ENCODE measurements at places on chromosomes 4 and X. TPM values are rescaled to one million over a fixed set of nuclear protein-coding genes. Genes with fewer than 3 reads are reported as not detected.

- DNase-seq = no peak
These were observed 11.9 kb upstream of the SLC9A7 start for GRCh38 chrX:46770817-46771163.

GRCh38 chr4:168421671-168422070 lies 58.6 kb downstream of the DDX60L start:
- DNase-seq = no peak

DNA sequence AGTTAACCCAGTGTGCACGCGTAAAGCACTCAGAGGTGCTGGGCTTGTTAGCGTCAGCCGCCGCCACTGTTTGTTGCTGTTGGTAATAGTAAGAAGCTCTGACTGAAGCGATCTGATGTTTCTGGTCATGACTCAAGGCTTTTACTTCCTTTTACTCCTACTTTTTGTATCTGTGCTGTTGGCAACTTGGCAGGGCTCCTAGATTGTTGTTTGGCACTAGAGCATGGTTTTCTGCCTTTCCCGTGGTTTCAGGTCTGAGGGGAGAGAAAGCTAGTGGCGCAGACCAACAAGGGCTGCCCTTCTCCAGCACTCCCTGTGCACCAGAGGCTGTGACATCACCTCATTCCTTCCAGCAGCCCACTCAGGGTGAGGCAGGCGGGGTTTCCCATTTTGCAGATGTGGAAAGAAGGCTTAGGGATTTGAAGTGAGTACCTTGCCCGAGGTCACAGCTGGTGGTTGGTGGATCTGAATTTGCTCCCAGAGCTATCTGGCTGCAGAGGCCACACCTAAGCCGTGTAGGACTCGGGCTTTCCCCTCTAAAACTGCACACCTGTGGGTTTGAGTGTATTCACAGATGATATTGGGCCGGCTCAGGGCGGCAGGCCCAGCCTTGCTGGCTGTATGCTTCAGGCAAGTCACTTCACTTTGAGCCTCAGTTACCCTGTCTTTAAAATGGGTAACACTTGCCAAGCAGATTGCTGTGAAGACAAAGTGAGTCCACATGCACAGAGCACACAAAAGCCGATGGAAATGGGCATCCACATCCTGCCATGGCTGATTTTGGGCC lies 51.2 kb upstream of the TADA2B start:
- no peak for DNase-seq

- no peak for DNase-seq
These were observed 52.2 kb downstream of the SPARCL1 start for GRCh38 chr4:87476934-87477333.

GRCh38 chr4:7672601-7673000 lies 237.9 kb upstream of the PSAPL1 start:
- DNase-seq = no peak

DNA sequence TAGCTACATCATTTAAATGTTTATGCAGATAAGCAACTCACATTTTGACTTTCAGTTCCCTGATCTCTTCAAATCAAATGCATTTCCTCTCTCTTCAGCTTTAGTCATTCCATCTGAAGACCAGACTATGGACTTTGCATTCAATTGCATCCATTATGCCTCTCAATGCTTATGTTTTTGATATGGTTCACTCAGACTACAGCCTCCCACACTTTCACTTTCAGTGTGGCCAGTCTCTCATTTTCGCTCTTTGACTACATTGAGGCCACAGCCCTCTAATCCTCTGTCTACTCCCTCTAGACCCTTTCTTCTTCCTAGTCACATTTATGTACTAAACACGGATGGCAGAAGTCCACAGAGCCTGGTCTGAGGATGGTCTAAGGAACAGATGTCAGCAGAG lies 24.5 kb upstream of the VEGFC start:
- no peak for DNase-seq

GRCh38 chr4:173211838-173212237 lies 43.2 kb downstream of the GALNT7 start:
- DNase-seq = no peak

DNA sequence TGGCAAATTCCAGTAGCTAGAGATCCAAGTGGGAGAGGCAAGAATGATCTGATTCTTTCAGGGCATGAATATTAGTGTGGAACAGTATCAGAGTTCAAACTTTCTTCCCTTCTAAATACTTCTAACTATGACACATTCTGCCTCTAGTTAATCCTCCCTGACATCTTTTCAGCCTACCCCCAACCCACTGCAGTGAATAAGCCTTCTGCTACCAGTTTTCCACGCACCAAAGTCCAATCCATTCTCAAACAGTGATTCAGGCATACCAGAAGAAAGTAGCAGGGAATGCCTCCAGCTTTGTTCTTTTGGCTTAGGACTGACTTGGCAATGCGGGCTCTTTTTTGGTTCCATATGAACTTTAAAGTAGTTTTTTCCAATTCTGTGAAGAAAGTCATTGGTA lies 155.4 kb upstream of the FTHL17 start:
- no peak for DNase-seq

- no peak for DNase-seq
These were observed 10.2 kb downstream of the EDNRA start for GRCh38 chr4:147491086-147491485.

The WNK3 gene
- 22.8 TPM for total RNA-seq

The PRKG2 gene
- total RNA-seq = 1.9 TPM

DNA sequence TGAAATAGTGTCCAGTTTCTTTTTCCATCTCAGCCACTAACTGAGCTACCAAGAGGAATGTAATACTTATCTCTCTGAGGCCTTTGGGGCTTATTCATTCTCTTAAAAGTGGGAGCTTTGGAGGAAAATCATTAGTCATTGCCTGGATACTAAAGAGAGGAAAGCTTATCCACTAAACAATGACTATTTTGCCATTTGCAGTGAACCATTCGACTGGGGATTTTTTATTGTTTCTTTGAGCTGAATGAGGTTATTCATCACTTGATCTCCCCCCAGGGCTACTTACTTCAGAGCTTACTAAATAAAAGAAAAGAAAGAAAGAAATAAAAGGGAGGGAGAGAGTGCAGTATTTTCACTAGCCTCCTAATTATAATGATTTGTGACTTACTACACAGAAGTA lies 1329.5 kb upstream of the TENM3 start:
- no peak for DNase-seq

DNA sequence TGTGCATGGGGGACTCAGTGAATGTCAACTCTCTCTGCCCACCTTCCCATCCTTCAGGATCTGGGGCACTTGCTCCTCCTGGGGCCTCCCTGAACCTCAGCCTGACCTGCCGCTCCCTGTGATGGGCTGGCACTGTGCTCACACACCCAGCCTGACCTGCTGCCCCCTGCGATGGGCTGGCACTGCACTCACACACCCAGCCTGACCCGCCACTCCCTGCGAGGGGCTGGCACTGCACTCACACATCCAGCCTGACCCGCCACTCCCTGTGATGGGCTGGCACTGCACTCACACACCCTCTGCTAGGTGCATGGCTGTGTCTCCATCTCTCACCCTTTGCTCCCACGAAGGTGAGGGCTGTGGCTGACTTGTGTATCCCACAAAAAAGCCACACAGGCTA lies 103.4 kb downstream of the ABLIM2 start:
- no peak for DNase-seq

GRCh38 chr4:121375262-121375661 lies 5.6 kb downstream of the QRFPR start:
- DNase-seq = no peak

The ARAP2 gene
- total RNA-seq = 6.3 TPM

GRCh38 chrX:49838374-49838773 lies 9.3 kb downstream of the PAGE4 start:
- DNase-seq = peak; percentile 40

DNA sequence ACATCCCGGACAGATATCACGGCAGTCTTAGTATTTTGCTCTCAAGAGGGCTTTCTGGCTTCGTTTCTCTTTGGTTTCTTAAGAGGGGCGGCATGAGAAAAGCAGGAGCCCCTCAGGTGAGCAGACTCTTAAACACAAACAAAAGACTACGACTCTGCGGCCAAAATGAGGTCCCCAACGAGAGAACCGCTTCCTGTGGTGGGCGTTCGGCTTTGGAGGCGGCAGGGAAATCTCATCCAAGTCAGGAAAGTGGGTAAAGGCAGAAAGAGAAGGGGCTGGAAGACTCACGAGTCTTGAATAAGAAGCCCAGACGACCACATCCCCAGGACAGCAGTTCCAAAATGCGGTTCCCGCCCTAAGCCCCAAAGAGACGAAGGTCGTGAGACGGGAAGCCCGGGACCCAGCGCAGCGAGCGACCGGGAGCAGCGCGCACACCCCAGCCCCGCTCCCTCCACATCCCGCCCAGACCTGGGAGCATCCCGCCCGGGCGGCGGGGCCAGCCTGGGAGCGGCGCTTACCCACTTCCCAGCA lies 409 bp downstream of the UGDH start:
- no peak for DNase-seq
